ENCODE measurements at places on chromosomes 1 and 21.

- DNase-seq, result no peak
These were observed 8.5 kb upstream of the S100B start for GRCh38 chr21:46613391-46613790.

- DNase-seq, result peak; percentile 63
These were observed 14.1 kb upstream of the NUAK2 start for GRCh38 chr1:205335692-205336091.

- DNase-seq, result no peak
These were observed 5.5 kb upstream of the RGS21 start for GRCh38 chr1:192311281-192311680.

- no peak for DNase-seq
These were observed 93.0 kb downstream of the ATP1A1 start for GRCh38 chr1:116465845-116466685.

DNA sequence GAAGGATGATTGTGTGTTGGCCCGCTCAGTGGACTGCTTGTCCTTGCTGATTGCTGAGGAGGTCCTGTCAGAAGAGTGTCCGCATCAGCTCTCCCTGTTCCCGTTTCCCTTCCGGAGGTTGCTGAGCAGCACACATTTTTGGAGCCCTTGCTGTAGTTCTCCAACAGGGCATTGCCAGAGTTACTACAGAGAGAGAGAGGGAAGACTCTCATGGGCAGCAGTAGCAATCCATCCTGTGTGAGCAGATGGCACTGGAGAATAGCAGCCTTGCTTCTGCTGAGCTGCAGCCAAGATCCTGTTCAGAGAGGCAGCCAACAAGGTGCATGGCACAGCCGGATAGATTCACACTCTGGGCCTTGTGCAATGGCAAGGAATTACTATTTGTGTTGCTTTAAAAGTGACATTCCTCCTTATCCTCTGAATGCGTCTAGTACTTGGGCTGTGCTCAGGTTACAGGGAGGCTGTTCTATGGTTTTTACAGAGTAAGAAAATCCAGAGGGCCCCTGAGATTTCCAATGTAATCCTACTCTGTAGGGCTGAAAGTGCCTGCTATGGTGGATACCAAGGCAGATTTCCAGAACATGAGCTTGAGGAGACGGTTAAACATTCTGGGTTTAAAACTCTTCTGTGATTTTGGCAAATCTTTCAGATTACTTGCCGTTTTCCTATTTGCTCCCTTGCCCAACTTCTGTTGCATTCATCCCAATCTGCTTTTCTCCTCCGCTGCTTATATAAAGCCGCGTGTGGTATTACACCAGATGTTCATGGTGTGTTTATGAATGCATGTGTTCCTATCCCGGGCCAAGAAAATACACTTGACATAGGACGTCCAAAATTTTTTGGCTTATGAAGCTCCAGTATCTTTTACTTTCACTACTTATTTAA, 27.4 kb downstream of the AK4 start:
- no peak for DNase-seq

DNA sequence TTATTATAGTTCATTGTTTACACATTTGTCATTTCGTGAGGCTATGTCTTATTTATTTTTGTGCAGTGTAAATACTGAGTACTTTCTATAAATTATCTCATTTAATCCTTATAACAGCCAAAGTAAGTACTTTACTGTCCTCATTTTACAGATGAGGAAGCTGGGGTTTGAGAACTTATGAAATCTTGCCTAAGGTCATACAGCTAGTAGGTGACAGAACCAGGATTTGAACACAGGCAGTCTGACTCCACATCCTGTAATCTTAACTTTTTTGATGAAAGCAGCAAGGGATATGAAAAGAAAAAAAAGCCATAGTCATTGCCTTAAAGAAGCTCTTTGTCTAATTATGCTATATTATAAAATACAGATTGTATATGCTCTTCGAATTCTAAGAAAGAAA, 107.1 kb upstream of the BMP8A start:
- no peak for DNase-seq

GRCh38 chr1:245242989-245243388, 88.2 kb downstream of the KIF26B start:
- DNase-seq, result no peak

- DNase-seq, result peak; percentile 43
These were observed 27.2 kb upstream of the ATP1A1 start for GRCh38 chr1:116345843-116346242.

GRCh38 chr1:41382480-41383090, 21.4 kb downstream of the FOXO6 start:
- DNase-seq, result no peak

DNA sequence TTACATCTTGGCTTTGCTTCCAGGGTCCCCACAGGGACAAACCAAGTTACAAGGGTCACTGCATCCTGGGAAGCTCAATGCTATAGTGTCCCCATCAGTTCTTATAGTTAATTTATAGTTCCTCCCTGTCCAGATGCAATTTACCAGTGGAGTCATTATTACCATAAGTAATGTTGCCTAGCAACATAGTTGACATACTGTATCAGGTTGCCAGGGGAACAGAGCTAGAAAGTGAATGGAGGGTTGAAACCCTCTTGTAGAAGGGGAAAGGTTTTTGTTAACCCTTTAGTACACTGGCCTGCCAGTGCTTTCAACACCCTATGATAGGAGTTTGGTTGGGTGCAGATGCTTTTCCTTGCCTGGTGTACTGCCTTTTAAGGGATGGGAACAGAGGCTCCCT, 34.3 kb upstream of the TTC4 start:
- DNase-seq, result no peak

DNA sequence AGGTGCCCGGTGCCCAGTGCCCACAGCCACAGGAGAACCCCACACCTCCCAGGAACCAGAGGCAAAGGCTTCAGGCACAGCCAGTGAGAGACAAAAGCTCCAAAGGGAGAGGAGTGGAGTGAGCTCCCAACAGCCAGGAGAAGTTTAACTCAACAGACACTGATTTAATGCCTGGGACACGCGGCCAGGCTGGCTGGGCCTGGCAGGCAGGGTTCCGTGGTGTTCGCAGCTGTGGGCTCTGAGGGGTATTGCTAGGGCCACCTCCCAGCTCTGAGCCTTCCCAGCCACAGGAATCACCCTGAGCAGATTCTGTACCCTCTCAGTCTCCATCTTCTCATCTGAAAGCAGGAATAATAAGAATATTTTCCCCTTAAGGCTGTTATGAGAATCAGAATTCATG, 222.5 kb downstream of the NPHP4 start:
- DNase-seq, result no peak

- DNase-seq, result no peak
These were observed 30.3 kb downstream of the KIFAP3 start for GRCh38 chr1:170044187-170044586.

DNA sequence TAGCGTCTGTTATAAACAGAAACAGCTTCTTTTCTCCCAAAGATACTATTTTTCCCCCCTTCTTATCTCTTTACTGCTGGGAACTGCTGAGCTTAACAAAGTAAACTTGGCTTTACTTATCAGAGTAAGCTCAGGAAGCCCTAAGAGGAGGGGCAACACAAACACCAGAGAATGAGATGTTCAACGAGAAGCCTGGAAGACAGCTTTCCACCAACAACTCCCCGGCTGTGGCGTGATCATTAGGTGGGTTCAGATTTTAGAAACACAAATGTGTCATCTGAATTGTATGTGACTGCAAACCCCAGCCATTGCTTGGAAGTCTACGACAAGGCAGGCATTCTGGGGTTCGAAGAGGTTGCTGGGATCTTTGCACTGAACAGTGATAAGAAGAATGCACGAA, 181.2 kb upstream of the ESRRG start:
- no peak for DNase-seq

DNA sequence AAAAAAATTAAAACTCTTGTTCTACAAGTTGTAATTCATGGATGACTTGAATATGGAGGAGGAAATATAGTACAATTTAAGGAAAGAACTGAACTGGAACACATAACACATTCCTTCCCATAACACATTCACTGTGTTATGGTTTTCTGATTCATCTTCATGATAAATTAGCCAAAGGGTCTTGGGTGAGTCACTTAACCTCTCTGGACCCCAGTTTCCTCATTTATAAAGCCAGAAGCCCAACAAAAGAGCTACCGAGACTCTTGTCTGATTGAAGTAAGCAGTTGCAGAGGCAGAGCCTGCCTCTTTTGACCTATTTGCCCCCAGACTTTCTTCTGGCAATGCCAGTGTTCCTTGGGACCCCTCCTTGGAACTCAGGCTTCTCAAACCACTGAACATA, 161.9 kb upstream of the KCTD3 start:
- no peak for DNase-seq

DNA sequence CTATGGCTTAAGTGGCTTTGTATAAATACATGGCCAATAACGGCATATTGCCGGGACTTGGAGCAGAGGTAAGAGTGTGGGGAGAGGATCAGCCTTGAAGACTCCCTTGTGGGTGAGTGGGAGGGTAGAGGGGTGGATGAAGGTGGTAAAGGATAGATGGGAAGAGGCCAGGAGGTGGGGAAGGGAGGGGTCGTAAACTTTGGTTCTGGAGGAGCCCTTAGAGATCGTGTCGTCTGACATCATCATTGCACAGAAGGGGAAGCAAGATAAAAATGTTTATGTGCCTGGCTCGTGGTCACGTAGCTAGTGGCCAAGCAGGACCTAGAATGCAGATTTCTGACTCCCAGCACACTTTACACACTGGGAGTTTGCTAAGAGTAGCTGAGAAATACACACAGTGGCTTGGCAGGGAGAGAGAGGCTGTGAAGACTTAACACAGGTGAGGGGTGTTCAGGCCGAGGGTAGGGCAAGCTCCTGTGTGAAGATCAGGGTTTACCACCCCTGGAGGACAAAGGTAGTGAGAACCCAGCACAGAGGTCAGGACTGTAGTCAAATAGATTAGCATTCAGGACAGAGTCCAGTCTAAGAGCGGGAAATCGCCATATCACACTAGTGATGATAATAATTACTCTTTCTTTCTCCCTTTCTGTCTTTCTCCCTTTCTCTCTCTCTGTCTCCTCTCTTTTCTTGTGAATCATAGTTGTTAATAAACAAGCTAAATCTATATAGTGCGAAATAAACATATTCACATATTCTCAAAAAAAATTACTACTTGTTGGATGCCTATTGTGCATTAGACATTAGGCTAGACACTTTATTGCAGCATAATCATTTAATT, 75.5 kb downstream of the LRRC8D start:
- no peak for DNase-seq

DNA sequence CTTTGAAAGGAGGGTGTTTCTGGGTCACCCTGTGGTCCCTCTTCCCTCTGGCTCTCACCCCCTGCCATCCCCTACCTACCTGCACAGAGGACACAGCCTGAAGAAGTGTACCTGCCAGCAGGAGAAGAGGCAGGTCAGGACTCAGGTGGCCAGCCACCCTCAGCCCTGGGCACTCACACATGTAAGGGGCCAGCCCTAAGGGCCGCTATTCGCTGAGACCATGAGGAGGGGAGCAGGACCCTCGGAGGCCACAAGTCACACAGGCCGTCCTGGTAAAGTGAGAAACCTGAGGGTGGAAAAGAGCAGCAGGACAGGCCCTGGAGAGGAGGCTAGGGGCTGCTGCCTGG, 1.2 kb downstream of the ZNF692 start:
- no peak for DNase-seq

DNA sequence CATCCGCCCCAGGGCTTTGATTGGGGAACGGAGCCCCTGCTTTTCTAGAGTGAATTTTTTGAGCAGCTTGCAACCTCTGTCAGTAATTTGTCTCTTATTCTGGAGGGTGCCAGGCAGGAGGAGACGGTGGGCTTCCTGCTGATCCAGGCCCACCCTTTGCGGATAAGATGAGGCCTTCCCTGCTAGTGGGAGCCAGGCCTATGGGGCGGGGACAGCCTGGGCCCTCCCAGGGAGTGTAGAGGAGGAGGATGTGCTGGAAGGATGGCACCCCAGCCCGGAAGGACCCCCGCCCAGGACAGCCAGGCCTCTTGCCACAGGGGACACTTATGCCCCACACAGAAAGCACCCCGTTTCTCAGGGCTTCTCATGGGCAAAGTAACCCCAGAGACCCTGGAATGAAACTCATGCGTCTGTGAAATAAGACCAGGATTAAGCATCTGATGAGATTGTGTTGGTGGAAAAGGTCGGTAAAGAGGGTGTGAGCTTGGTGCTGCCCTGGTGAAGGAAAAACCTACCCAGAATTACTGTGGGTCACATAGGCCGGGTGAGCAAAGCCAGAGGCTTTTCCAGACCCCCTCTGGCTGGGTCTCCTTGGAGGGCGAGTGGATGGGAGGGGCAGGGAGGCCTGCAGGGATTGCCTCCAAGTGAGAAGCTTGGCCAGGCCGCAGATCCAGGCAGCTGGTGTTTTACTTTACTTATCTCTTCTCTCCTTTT, 118.7 kb downstream of the SIK1 start:
- DNase-seq, result no peak
